ENCODE measurements at places on chromosomes 16 and 17.

GRCh38 chr16:54320697-54321340 is 34.2 kb upstream of the IRX3 start:
- peak; percentile 2 for DNase-seq

GRCh38 chr16:30912794-30913412 is 10.5 kb upstream of the FBXL19 start:
- no peak for DNase-seq

DNA sequence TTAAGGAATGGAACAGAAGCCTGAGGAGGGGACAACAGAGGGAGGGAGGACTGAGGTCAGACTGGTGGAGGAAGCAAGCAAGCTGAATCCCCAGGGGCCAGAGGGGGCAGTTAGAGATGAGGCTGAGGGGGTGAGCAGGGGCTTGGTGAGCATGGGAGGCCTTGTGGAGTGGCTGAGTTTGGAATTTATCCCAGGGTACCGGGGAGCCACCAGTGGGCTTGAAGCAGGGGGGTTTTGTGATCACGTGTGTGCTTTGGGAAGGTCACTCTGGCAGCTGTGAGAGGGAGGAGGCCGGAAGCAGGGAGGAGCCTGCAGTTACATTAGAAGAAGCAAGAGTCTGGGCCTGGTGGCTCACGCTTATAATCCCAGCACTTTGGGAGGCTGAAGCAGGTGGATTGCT is 9.8 kb upstream of the CTCF start:
- DNase-seq: no peak

DNA sequence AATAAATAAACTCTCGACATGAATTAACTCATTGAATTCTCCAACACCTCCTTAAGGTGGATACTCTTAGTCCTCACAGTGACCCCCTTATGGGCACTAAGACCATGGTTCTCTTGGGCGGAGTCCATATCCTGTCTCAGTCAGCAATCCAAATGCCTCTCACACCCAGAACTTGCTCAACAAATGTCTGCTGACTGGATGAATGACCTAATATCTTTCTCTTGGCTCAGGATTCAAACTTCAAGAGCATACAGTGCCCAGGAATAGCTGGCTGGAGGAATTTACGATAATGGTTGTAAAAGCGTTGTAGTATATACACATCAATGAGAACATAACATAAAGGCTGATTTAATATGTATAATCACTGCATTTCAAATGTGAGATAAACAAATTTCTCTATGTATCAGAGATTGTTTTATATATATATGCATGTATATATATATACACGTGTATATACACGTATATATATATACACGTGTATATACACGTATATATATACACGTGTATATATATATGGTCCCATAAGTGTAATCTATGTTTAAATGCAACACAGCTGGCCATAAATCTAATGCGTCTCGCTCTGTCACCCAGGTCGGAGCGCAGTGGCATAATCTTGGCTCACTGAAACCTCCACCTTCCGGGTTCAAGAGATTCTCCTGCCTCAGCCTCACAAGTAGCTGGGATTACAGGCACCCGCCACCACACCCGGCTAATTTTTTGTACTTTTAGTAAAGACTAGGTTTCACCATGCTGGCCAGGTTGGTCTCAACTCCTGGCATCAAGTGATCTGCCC is 6.5 kb upstream of the UBB start:
- DNase-seq: peak; percentile 58

DNA sequence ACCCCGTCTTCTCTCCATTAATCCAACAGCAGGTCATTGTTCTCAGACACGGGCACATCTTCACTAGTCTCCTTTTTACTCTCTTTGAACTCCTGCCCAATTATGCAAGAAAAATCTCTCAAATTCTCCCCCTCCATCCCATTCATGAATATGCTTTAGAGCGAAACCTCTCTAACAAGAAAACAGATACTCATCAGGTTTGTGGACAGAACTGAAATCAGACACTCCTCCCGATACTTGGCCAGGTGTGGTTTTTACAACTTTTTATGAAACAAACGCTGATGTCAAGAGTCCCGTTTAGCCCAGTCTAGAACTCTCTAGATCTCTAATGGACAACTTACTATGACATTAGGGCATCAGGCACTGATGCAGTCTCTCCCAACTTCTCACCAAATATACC is 40.9 kb downstream of the PIK3R5 start:
- no peak for DNase-seq

- DNase-seq: no peak
Measured at GRCh38 chr17:57965521-57966160, 10.4 kb upstream of the CUEDC1 start.

GRCh38 chr17:8674344-8675305 is 44.1 kb upstream of the MYH10 start:
- no peak for DNase-seq

DNA sequence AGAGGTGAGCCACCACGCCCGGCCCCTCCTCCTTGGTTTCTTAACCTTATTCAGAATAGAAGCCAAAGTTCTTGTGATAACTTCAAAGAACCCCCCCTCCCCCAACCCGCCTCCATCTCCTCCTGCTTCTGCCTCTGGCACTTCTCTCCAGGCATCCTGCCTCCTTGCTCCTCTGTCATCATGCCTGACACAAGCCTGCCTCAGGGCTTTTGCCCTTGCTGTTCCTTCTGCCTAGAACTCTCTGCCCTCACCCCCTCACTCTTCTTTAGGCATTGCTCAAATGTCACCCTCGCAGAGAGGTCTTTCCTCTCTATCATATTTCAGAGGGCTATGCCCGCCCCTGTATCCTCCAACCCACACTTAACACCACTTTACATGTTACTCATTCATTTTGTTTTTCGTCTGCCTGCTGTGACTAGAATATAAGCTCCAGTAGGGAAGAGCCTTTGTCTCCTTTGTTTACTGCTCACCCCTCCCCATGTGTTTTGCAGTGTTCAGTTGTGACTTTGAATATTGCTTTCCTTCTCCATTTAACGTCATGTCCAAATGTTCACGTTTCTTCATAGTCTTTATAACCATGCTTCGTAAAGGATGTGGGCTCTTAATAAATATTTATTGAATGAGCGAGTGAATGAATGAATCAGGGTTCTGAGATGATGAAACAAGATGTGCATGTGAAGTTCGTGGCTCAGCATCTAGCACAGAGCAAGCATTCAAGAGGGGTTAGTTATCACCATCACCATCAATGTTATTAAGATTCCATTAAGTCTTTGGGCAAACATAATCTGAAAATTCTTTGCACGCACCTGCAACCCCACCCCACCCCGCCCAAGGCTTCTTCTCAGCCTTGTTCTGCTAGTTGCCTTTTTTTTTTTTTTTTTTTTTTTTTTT is 186.2 kb upstream of the WSCD1 start:
- no peak for DNase-seq

DNA sequence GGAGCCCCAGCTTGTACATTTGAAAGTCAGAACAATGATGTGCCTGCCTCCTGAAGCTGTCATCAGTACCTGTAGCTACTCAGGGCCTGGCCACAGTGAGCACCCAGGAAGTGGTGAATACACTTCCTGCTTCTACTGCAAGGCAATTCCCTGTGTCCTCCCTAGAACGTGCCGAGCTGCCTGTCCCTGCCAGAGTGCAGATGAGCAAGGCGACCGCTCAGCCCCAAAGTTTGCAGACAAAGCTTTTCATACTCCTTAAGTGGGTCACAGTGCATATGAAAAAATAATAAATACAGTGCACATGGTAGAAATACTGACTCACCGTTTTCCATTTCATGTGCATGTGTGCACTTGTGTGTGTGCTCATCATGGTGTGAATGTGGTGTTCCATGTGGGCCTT is 77.3 kb downstream of the MPRIP start:
- DNase-seq: no peak

DNA sequence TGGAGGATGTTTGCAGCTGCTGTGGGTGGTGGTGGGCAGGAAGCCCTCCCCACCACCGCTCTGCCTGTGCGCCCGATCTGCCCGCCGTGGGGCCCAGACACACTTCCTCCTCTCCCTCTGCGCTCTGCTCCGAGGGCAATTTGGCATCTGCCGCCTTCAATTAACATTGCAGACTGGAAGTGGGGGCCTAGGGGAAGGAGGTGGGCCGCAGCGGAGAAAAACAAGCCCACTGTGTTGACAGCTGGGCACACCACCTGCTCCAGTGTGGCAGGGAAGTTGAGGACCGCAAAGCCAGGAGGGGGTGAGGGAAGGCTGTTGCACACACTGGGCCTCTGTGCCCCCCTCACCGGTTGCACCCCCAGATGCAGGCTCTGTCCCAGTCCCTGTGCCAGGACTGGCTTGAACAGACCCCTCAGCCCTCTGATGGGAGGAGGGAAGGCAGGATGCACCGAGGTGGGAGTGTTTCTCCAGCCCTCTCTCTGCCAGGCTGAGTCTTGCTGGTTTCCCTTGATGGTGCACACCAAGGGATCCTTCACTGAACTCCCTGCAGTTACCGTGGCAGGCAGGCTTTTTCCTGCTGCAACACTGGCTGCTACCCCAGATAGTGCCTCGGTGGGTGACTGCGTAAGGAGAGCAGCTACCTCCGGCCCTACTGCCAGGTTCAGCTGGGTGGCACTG is 72.8 kb upstream of the MED9 start:
- DNase-seq: no peak

DNA sequence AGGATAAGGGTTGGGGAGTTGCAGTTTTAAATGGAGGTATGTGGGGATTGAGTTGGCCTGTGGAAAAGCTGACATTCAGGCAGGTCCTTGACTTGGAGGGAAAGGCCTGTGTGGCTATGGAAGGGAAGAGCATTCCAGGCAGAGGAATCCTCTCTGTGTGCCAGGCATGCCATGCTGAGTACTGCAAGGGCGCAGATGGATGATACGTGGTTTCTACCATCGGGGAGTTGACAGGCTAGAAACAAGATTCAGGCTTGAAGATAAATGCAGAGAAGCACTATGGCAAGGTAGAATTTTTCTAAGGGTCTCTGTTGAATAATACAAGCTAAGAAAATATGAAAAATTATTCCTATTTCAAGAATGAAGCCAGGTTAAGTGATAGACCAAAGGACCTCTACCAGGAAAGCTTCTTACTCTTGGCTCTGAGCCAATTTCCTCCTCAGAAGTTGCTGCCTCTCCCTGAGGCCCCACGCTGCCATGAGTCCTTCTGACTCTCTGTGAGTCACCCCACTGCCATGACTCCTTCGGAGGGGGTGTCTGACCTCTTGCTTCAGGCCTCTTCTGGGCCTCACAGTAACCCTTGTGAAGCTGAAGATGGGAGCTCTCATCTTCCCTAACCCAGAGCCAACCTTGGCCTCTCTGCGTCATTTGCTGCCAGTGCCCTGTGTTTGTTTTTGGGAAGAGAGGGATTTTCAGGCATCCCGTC is 75.8 kb downstream of the WNT3 start:
- no peak for DNase-seq

DNA sequence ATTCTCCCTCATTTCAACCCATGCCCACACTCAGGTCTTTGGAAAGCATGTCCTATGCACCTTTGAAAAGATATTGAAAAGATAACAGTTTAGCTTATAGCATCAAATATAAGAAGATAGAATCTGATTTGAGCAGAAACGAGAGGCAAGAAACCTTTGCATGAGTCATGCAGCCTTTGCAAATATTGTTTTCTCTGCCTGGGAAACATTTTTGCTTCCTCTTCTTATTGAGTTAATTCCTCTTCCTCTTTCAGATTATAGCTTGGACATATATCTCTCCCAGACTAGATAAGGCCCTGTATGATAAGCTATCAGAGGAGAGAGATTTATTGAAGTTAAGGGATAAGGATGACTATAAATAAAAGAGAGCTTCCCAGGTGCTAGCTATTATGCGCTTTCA is 46.1 kb upstream of the KCNJ2 start:
- no peak for DNase-seq

- DNase-seq: no peak
Measured at GRCh38 chr16:20042848-20043247, 30.8 kb downstream of the GPR139 start.

GRCh38 chr17:1490643-1491442 is 1.6 kb downstream of the MYO1C start:
- DNase-seq: no peak

DNA sequence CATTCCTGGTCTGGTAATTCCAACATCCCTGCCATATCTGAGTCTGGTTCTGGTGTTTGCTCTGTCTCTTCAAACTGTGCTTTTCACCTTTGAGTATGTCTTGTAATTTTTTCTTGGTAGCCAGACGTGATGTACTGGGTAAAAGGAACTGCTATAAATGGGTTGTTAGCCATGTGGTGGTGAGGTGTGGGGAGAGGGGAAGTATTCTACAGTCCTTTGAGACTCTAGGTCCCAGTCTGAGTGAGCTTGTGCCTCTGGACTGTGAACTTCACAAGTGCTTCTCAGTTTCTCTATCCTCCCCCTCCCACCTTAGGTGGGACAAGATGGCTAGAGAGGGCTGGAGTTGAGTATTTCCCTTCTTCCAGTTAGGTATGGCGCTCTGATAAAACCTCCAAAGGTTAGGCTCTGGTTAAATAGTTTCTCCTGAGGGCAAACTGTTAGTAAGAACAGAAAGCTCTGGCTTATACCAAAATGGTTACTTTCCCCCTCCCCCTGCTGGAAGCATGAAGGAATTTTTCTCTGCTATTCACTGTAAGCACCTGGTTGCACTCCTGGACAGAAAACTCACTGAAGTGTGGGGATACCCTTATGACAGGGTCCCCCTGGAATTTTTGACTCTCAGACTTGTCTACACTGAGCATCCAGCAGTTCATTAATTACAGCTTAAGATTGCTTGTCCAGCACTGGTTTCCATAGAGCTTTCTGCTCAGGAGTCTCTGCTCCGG is 87.8 kb downstream of the MARCHF10 start:
- DNase-seq: no peak

Measured in LNCaP clone FGC (cell line).